ENCODE measurements at places on chromosomes 11 and 22.

GRCh38 chr11:117782101-117782500, 14.9 kb downstream of the DSCAML1 start:
- DNase-seq = no peak

DNA sequence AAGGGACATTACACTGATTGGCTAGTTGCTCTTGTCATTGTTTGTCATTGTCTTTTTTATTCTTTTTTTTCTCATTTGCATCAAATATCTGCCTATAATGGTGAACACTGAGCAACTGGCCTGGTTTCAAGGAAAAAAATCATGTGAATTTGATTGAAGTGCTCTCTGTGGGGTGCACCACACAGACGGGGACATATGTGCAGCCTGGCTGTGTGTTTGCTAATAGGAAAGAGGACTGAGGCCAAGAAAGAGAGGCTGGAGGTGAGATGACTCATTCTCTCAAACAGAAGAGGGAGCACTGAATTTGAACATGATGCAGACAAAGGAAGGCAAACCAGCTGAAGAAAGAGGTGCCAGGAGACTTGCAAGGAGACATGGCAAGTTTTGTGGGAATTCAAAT, 684.9 kb upstream of the CCDC90B start:
- DNase-seq = no peak

DNA sequence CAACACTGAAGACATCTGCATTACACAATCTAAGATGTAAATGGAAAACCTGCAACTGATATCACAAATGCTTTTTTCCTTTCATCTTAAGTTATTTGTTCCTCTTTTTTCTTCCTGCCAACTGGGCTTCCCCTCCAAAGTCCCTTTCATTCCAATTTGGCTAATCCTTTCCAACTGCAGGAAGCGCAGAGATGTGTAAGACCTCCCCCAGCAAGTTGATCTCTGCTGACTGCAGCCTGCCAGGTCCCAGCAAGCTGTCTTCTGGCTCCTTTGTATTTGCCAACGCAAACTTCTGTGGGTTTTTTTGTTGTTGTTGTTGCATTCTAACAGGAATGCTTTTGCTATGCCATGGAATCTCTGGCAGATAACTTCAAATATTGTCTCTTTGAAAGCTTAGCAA, 38.5 kb upstream of the LRRC4C start:
- DNase-seq = no peak

DNA sequence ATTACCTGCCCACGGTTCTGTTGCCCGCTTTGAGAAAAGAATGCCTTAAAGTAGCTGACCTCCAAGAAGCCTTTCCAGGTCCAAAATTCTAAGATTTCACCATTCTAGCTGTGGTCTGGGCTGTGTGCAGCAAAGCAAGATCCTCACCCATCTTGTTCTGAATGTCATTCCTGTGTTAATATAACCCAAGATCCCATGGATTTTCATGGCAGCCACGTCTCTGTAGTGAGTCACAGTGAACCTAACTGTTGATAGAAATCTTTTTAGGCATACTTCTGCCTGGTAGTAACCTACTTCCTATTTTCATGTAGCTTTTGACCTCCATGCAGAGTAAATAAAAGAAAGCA, 210.0 kb downstream of the NAV2 start:
- no peak for DNase-seq

DNA sequence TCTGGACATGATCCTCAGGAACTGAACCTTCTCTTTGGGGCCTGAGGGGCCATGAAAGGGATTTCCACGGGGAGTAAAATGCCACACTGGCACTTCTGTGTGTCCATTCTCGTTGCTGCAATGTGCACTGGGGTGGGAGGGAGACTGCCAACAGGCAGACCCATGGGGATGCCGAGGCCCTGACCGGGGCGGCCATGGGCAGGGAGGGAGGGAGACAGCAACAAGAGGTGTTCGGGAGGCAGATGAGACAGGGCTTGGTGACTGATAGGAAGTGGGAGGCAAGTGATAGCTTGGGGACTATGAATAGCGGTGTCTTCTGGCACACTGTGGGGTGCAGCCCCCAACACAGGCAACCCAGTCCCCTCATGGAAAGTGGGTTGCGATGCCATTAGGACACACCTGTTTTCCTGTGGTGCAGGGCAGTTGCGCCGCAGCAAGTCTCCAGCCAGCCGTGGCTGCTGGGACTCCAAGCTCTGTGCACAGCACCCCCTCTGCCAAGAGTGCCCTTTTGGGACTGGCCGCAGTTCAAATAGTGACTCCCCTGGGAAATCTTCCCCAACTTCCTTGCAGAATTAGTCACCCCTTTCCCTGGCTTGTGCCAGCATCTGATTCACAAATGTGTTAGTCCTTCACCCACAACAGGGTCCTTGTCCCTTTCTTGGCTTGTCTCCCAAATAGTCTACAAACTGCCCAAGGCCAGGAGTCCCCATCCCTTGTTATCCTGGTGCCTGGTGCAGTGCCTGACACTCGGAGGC, 88.8 kb downstream of the CHST1 start:
- DNase-seq = no peak

DNA sequence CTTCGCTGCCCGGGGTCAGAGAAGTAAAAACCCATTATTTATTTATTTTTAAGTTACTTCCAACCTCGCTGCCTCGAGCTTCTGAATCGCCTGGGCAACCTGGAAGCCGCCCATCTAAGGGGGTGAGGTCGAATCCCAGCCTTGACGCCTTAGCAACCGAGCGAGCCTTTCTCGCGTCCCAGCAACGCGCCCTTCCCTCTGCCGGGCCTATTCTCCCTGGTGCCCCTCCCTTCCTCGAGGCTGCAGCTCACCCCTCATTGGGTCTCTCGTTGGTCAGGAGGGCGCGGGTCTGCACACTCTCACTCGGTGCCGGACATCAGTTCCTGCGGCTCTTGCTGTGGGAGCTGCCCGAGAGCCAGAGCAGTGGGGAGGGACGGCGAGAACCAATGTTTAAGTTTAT, at the start of gene CCDC81:
Gene CCDC81, plus strand, starts transcription at position 302 of the 400 bp plus-strand sequence. CDS start 277 bp downstream, outside the sequence.
- no peak for DNase-seq

Measured in NCI-H2171 (cell line).